Pulmonary artery endothelial cell (primary cell): ENCODE measurements at places on chromosomes 2 and 18.

GRCh38 chr2:142930835-142931398, 53.5 kb downstream of the KYNU start:
- DNase-seq: no peak

DNA sequence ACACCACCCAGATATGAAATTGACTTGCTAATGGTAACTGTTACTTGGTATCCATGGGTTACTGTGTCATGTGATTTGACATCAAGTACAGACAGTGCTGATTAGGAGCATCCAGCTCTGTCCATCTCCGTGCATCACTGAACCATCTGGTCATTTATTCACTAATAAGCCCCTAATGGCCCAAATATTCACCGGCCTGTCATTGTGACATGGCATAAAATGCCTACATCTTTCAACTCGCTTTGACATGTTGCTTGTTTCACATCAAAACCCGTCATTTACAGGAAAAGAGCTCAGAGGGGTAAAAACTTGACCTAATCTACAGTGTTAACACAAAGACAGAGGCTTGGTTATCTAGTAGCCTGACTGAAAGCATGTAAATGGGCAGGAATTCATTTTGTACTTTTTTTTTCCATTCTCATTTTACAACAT, 308.9 kb upstream of the ATP5MC3 start:
- DNase-seq: no peak

GRCh38 chr18:12314591-12315305, 6.7 kb downstream of the TUBB6 start:
- DNase-seq: no peak

DNA sequence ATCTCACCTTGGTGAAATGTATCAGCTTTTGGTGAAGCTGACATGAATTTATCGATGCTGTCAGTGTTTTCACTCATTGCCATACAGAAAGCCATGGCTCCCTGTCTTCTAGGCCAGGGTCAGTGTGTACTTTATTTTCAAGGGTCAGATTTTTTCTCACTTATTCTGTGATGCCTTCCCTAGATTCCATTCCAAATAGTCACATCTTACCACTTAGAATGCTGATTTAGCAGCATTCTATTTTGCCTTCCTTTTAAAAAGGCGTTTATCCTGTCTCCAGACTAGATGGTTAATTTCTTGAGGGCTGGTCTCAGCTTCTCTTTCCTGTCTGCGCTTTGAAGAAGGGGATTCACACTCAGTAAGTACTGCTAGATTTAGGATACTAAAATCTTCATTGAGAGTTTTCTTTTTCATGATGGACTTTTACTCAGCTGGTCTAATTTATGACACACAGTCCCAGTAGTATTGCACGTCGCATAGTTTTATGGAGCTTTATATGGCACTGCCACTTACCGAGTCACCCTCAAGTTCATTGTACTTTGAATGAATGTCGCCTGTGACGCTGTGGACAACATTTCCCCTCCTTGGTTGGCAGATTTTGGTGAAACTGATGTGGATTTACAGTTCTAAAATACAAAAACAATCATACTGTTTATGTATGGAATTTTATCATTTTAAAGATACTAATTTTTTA, 194.0 kb downstream of the ZNF407 start:
- no peak for DNase-seq
